Kasumi-1 (cell line): ENCODE measurements at places on chromosomes 4 and X.
A peak's percentile ranks its signal among the peaks of the same experiment; 100 is the strongest.

DNA sequence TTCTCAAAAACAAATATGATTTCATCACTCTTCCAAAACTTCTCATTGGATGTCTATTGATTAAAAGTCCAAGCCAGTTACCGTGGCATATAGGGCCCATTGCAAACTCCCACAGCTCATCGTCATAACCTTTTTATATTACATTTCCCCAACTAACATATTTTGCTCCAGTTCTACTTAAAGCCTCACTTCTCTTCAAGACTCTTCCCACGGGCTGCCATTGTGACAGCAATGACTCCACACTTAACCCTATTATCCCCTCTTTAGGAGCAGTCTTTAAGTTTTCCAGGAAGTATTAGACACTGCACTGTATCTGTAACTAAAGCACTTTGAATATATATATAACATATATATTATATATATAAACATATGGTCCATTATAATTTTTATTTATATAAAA lies 44.5 kb downstream of the DTHD1 start:
- DNase-seq, result no peak

DNA sequence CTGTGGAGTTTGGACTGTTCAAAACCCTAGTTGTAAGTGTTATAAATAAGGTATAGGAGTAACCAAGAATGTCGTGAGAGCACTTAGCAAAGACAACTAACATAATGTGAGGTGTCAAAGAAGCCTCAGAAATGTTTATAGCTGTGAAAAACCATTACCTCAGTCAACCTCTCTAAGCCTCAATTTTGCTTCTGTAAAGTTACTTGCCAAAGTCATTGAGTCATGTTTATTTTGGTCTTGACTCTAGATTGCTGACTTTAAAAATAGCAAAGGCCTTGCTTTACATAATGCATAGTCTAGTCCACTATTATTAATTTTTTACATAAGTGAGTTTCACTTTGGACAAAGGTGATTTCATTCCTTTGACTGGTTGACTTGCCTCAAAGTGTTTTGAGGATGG lies 257.6 kb upstream of the CXXC4 start:
- DNase-seq, result no peak

GRCh38 chrX:106718709-106719108 lies 7.8 kb upstream of the RNF128 start:
- no peak for DNase-seq

GRCh38 chr4:118346495-118346894 lies 6.3 kb downstream of the PRSS12 start:
- no peak for DNase-seq

- no peak for DNase-seq
Observed at GRCh38 chr4:155468282-155468681, 91.5 kb upstream of the MAP9 start.

DNA sequence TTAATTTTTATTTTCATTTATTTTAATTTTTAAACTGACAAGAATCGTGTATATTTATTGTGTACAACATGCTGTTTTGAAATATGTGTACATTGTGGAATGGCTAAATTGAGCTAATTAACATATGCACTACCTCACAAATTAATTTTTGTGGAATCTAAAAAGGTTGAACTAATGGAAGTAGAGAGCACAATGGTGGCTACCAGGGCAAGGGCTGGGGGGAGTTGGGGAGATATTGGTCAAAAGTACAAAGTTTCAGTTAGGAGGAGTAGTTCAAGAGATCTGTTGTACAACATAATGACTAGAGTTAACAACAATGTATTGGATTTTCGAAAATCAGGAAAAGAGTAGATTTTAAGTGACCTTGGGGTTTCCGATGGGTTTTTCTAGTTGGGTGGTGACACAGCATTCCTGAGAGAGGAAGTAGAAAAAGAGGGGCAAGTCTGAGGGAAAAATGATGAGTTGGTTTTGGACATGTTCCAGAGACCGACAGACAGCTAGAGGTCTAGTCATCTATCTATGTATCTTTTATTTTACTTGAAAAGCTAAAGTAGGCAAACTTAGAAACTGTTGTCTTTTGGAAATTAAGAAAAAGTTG lies 23.2 kb downstream of the APOO start:
- no peak for DNase-seq

DNA sequence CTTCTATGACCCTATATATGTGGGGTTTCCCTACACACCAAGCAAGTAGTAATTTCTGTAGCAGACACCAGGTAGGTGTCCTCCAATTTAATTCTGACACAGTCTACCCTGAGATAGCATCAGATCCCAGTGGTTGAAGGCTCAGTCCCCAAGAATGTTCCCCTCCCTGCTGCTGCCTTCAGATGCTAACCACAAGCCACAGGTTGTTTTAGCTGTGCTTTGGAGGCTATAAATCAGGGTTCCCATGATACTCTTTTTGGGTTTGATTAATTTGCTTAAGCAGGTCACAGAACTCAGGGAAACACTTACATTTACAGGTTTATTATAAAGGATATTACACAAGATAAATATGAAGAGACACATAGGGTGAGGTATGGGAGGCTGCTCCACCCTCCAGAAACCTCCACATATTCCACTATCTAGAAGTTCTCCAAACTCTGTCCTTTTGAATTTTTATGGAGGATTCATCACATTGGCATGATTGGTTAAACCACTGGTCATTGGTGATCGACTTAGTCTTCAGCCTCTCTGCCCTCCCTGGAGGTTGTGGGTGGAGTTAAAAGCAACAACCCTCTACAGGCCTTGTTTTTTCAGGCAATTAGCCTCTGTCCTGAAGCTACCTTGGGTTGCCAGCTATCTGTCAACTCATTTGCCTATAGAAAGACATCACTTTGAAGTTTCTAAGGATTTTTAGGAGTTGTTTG lies 50.8 kb downstream of the GRIA2 start:
- DNase-seq, result no peak

- no peak for DNase-seq
Observed at GRCh38 chr4:2767705-2768074, 11.6 kb upstream of the TNIP2 start.

DNA sequence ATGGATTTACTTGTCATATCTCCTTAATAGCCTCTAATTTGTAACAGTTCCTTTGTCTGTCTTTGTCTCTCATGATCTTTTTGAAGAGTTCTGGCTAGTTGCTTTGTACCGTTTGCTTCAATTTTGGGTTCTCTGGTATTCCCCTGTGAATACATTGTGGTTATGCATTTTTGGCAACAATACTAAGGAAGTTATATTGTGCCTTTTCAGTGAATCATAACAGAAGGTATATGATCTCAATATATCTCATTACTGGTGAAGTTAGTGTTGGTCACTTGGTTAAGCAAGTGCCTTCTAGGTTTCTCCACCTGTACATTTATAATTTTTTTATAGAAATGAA lies 48.6 kb downstream of the DCLK2 start:
- no peak for DNase-seq

DNA sequence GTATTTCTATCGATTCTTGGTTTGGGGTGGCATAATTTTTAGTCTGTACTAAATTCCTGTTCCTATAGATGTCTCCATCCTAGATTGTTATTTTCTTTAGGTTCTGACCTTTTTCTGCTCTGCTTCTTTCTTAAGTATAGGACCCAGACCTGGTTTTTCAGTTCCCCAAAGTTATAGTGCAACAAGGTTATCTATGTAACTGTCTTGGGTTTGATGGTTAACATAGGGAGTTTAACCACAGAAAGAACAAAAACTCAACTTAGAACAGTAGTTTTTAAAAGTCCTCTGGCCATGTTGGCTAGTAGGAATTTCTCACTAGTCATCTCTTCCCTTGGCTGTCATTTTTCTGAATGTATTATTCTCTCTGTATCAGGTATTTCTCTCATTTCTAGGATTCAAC lies 38.8 kb upstream of the MAD2L1 start:
- DNase-seq, result no peak

GRCh38 chrX:67351411-67351810 lies 192.4 kb upstream of the AR start:
- DNase-seq, result peak; percentile 78

DNA sequence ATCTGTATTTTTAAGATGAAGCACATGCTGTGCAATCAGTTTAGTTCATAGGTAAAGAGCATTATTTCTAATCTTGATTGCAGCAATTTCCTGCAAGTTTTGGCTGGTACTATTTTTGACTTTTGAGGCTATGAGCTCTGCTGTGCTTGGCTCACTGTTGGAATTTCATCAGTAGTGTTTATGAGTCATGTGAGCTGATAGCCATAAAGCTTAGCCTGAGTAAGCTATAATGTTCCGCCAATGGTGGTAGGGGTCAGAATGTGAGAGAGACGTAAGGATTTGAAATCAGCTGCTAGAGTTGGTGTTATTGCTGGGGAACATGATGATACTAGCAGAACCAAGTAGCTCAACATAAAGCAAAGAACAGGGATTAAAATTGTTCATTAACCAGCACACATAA lies 590.9 kb upstream of the GNPDA2 start:
- no peak for DNase-seq

DNA sequence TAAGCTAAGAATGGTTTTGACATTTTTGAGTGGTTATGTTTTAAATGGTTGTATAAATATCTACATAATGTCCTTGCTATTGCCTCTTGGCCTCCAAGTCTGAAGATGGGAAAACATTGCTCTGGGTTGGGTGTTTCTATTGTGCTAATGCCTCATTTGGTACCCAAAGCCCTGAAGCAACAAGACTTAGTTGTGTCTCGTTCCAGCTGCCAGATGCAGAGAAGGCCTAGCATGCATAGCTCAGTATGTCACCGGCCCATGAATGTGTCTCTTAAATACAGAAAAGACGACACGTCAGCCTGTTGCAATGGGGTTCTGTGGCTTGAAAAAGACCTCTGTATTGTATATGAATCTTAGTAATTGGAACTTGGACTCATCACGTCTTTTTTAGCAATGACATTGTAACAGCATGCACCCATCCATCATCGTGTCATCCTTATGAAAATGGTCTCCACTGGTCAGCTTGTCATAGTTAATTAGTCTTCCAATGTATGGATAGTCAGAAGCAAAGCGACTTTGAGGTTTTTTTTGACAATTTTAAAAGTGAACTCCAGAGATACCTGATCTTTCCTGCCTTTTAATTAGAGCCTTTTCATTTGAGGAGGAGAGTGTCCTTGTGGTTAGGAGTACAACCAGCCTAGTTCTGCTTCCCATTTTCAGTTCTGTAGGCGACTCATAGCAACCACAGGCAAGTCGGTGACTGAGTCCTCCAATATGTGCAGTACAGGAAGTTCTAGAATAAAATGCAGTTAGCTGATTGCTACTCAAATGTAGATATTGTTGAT lies 126.4 kb upstream of the GATB start:
- DNase-seq, result peak; percentile 91

DNA sequence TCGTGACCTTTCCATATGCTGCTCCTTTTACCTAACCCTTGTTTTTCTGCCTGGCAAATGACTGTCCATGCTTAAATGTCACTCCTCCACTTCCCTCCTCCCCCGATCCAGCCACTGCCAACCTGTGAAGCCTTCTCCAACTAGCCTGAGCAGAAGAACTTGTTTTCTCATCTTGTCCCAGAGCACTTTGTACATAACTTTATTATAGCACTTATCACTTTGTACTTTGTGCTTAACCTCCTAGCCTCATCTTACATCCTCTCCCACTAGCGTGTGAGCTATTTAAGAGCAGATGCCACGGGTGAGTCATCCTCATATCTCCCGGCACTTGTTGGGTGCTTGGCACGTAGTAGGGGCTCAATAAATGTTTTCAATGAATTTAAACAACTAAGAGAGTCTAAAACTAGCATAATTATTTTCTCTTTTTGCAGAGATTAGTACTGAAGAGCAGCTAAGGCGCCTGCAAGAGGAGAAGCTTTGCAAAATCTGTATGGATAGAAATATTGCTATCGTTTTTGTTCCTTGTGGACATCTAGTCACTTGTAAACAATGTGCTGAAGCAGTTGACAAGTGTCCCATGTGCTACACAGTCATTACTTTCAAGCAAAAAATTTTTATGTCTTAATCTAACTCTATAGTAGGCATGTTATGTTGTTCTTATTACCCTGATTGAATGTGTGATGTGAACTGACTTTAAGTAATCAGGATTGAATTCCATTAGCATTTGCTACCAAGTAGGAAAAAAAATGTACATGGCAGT lies 46.9 kb downstream of the XIAP start:
- DNase-seq, result no peak

DNA sequence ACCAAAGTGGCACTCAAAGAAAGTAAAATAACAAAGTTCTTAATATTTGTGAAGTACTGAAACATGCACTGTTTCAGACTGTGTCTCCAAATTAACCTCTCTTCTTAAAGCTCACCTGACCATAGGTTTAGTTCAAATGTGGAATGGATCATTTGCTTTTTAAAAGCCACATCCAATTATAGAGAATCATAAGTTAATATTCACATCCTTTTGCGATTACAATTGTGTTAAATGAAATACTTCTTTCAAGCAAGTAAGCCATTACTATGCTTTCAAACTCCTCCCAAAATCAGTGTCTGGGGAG lies 95.3 kb upstream of the PTPN13 start:
- DNase-seq, result no peak

DNA sequence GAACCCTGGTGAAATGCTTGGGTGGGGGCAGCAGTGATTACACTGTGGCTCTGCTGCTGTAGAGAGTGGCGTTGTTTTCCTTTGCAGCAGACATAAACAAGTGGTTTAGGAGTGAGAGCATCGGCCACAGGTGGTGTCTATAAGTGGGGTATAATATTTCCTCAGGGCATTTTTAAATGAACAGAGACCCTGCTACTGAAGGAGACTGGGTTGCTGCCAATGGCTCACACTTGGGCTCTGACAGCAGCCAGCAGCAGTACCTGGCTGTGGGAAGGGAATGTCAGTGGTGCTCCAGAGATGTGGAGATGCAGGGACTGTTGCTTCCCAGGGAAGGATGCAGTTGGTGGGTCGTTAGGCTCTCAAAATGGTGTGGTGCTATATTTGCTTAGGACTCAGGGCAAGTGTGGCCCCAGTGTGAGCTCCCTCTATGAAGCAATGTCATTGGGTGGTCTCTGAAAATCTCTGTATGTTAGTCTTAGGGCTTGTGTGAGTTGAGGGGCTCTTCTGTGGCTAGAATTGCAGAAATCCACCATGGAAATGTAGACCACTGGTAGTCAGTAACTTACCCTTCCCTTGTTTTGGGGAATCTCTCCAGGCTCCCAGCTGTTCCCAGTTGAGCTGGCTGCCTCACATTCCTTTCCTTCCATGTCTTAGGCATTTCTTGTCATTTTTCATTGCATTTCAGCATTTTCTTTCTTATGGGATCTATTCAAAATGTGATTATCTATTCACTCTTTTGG lies 1023.0 kb upstream of the GRID2 start:
- no peak for DNase-seq

- DNase-seq, result no peak
Observed at GRCh38 chr4:158605393-158605792, 66.3 kb downstream of the C4orf46 start.

DNA sequence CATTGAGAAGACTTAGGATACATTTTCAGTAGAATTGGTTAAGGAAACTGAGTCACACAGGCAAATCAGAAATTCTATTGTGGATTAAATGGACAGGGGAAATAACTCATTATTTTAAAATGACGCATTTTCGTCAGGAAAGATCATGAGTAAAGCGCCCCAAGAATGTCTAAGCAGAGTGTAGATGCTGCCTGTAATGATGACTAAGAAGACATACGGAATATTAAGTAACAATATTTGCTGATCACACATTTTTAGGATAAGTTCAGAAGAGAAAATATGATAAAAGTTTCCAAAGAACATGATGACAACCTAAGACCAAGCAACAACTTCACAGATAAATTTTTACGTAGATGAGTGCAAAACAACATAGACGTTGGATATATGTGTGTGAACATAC lies 596.3 kb upstream of the TENM3 start:
- no peak for DNase-seq
